ENCODE measurements at places on chromosomes 4 and X. TPM values are rescaled to one million over a fixed set of nuclear protein-coding genes. Genes with fewer than 3 reads are reported as not detected.

MORF4L2 gene
- total RNA-seq, result 287 TPM

PRR27 gene
- total RNA-seq, result not detected

COL25A1 gene
- total RNA-seq, result under 0.01 TPM

LINC00632 gene
- 2.1 TPM for total RNA-seq

RHOXF1 gene
- total RNA-seq, result not detected

TAF9B gene
- total RNA-seq, result 29.1 TPM

NAP1L2 gene
- 3.6 TPM for total RNA-seq

TMEM47 gene
- total RNA-seq, result 128 TPM

ADGRL3 gene
- 0.26 TPM for total RNA-seq

KLB gene
- not detected for total RNA-seq

PNMA5 gene
- not detected for total RNA-seq

CENPVL2 gene
- total RNA-seq, result not detected

VCX gene
- not detected for total RNA-seq

CHST7 gene
- 11.2 TPM for total RNA-seq

ZNF275 gene
- 6.3 TPM for total RNA-seq

UGT2B17 gene
- total RNA-seq, result not detected

EMCN gene
- total RNA-seq, result not detected

PROM1 gene
- 0.17 TPM for total RNA-seq

BGN gene
- total RNA-seq, result 10.1 TPM

BANK1 gene
- total RNA-seq, result 0.26 TPM

DCAF8L2 gene
- not detected for total RNA-seq

SLC7A11 gene
- total RNA-seq, result 74.8 TPM

BEND4 gene
- not detected for total RNA-seq

TLR2 gene
- total RNA-seq, result 0.77 TPM

GDPD2 gene
- not detected for total RNA-seq

ARR3 gene
- total RNA-seq, result not detected

ZNF157 gene
- total RNA-seq, result 0.17 TPM

TRAM1L1 gene
- 5.0 TPM for total RNA-seq

DAPP1 gene
- not detected for total RNA-seq

MAOA gene
- total RNA-seq, result 27.6 TPM

SPANXB1 gene
- not detected for total RNA-seq

Data from fibroblast of lung (primary cell).